ENCODE measurements at places on chromosomes 16 and 17.
A peak's percentile ranks its signal among the peaks of the same experiment; 100 is the strongest.

- no peak for DNase-seq
Observed at GRCh38 chr16:67294938-67295361, 15.6 kb downstream of the PLEKHG4 start.

GRCh38 chr16:56961386-56961785, 364 bp upstream of the CETP start:
- no peak for DNase-seq

DNA sequence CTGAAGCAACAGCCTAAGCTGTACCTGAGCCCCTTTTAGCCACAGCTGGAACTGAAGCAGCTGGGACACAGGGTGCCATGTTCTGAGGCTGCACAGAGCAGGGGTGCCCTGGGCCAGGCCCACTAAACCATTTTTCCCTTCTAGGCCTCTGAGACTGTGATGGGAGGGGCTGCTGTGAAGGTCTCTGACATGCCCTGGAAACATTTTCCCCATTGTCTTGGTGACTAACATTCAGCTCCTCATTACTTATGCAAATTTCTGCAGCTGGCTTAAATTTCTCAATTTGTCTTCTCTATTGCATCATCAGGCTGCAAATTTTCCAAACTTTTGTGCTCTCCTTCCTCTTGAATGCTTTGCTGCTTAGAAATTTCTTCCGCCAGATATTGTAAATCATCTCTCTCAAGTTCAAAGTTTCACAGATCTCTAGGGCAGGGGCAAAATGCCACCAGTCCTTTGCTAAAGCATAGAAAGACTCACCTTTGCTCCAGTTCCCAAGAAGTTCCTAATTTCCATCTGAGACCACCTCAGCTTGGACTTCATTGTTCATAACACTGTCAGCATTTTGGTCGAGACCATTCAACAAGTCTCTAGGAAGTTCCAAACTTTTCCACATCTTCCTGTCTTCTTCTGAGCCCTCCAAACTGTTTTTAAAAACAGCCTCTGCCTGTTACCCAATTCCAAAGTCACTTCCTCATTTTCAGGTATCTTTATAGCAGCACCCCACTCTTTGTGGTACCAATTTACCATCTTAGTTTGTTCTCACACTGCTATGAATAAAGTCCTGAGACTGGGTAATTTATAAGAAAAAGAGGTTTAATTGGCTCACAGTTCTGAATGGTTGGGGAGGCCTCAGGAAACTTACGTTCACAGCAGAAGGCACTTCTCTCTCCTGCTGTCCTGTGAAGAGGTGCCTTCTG, 49.8 kb downstream of the TMEM100 start:
- no peak for DNase-seq

DNA sequence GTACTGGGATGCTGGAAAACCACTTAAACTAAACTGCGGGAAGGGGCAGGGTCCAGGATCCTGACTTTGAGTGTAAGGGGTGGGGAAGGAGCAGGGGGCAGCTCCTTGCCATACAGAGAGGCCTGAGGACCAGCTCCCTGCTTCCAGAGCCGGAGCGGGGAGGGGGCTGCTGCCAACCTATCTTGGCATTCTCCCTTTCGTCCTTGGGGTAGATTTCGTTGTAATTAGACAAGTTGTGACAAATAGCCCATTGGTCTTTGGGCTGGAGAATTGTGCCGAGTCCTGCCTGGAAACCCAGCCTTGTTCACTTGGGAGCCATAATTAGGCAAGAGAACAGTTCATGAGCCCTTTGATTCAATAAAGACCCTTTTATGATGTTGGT, 175.5 kb downstream of the RAB11FIP4 start:
- no peak for DNase-seq

GRCh38 chr17:76147211-76148014, 6.4 kb upstream of the FOXJ1 start:
- no peak for DNase-seq

GRCh38 chr16:68496689-68497088, 42.4 kb upstream of the ZFP90 start:
- no peak for DNase-seq

- no peak for DNase-seq
Observed at GRCh38 chr16:23689442-23690187, 10.9 kb downstream of the PLK1 start.

DNA sequence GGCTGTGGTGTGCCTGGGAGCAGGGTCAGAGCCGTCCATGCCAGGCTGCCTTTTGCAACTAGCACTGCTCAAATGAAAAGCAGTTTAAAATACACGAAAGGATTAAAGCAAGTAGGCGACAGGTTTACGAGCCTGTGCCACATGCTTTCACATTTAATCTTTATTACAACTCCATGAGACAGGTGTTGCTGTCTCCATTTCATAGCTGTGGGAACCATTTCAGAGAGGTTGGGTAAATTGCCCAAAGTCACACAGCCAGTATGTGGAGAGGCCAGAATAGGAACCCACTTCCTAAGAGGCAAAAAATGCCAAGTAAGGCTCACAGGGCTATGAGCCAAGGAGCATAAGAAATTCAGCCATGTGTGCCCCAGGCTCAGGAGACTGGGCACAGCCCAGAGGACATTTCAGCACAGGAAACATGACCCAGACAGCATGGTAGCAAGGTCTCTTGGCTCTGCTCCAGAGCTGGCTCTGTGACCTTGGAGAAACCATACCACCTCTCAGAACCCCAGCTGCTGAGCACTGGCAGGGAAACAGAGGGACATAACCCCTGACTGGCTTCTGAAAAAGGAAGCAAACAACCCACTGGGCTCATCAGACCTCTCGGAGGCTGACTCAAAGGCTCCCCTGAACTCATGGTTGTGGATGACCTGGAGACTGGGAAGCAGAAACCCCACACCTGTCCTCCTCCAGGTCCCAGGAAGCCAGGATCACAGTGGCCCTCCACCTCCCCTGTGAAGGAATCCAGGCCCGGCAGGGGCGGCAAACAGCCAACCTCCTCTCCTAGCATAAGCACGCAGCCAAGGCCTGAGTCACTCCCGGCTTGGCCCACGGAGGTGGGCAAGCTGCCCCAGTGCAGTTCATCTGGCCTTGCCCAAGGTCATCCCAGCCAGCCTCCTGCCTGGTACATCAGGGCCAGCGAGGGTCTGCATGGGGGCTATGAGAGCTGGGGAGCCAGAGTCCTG, 40.3 kb upstream of the MRPS23 start:
- peak; percentile 95 for DNase-seq

DNA sequence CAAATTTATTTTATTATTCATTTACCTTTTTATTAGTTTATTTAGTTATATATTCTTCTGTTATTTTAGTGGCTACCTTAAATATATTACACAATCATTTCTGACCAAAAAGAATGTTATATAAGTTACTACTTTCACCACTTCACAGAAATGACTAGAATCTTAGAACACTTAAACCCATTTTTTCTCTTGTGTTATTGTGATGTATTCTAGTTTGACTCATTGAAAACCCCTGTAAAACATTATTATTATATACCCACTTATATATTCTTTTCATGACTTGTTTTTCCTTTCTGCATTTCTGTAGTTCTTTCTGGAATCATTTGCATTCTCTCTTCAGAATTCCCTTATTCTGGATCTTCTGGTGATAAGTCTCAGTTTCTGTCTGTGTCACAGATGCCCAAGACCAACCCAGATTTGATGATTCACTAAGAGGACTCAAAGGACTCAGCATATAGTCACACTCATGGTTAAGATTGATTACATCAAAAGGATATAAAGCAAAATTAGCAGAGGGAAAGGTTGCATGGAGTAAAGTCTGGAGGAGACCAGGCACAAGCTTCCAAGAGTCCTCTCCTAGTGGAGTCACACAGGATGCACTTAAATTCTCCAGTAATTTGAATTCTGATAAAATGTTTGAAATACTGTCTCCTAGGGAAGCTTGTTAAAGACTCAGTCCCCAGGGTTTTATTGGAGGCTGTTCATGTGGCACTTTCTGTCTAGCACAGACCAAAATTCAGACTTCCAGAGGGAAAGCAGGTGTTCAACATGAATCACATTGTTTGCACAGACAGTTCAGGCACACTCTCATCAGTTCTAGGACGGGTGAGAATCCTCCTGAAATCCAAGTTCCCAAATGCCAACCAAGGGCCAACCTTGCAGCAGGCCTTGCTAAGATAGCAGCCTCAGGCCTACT, 7.7 kb downstream of the GINS3 start:
- no peak for DNase-seq

- no peak for DNase-seq
Observed at GRCh38 chr16:84501077-84501735, 3.3 kb downstream of the MEAK7 start.
